Omental fat pad (tissue), 4 donors: ENCODE measurements at places on chromosomes 11 and 22. TPM values are rescaled to one million over a fixed set of nuclear protein-coding genes. Genes with fewer than 3 reads are reported as not detected.
A peak's percentile ranks its signal among the peaks of the same experiment; 100 is the strongest.

GRCh38 chr11:8372641-8373381 lies 109.1 kb upstream of the LMO1 start:
- DNase-seq: no peak

ENTHD1 gene
- not detected for total RNA-seq

DNA sequence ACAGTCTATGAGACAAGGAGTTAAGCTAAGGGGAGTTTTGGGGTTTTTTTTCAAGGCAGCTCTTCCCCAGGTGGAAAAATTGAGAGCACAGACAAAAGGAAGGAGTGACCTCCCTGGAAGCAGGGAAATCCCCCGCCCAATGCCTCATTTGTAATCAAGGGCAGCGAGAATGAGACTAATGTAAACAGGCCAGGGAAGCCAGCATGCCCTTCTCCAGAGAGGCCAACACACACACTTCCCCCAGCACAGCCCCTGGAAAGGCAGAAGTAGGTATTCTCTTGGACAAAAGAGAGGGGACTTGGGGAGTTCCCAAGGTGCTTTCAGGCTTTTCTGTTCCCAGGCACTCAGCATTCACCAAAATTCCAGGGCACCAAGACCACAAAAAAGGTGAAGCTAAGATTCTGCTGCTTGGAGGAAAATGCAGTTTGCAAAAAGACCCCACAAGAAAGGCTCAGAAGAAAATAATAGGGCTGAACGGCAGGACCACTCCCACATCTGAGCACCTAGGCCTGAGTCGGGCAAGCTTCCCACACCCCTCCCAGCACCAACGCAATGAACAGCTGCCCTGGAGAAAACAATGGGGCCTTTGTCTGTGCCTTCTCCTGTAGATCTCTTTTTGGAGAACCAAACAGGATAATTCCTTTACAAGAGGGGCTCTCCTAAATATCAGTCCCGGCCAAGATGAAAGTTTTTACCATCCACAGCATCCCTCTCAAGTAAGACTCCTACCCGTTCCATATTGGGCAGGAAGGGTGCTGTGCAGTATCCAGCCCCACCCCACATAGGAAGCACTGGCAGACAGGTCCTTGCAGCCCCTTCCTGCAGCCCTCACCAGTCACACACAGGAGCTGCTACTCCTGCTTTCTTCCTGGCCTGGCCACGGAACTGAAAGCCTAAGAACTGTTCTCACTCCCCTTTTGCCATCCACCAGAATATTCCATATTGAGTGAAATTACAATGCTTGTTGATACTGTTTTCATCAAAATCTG lies 70.7 kb upstream of the AKIP1 start:
- DNase-seq: no peak

DNA sequence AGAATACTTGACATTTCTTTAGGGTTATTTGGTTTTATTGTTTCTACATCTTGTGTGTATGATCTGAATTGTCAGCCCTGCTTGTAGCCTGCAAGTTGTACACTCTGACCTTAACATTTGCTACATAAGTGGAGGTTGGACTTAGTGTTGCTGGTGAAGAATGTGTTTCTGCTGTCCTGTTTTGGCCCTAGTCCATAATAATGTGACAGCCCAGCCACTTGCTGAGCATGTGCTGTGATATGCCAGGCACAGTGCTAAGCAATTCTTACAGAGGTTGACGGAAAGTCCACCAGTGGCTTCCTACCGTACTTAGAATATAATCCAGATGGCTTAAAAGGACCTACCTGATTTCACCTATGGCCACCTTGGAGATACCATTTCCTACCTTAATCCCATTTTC lies 526.6 kb downstream of the NELL1 start:
- no peak for DNase-seq

ADM gene
- 233 TPM for total RNA-seq

GRCh38 chr11:111639226-111639925 lies 37.1 kb downstream of the SIK2 start:
- no peak for DNase-seq

DNA sequence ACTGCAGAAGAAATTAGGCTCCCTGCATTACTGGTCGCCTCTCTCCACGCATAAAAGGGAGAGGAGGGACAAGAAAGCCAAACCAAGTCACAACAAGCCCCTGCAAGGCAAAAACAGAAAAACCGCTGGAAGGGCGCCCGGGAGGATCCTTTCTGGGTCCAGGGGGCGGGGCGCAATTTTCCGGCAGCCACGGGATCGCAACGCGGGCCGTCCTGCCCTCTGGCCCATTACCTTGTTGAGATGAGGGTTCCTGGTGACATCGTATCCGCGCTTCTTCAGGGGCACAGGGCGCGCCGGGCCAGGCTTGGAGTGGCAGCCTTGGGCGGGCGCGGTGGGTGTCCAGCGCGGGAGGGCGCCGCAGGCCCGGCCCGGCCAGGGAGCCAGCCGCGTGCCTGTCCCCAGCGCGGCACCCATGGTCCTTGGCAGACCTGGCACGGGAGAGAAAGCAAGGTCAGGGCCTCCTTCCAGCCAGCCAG lies 847 bp downstream of the ME3 start:
- DNase-seq: peak; percentile 51

NNMT gene
- 1,460 TPM for total RNA-seq

DNA sequence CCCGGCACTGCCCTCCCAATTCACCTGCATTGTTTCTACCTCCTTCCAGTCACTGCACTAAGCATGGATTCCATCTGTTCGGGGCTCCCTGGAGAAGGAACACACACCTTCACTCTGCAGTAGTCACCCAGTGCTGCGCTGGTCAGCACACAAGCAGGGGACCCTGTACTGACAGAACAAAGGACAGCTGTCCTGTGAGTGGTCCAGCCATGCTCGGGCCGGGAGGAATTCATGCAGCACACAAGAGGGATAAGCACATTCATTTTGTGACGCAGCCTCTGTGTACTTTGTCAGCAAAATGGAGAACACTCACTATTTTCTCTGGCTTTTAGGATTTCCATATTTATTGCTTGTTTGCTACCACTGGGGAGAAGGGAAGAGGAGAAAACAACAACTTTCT lies 167.3 kb downstream of the NTM start:
- no peak for DNase-seq

DNA sequence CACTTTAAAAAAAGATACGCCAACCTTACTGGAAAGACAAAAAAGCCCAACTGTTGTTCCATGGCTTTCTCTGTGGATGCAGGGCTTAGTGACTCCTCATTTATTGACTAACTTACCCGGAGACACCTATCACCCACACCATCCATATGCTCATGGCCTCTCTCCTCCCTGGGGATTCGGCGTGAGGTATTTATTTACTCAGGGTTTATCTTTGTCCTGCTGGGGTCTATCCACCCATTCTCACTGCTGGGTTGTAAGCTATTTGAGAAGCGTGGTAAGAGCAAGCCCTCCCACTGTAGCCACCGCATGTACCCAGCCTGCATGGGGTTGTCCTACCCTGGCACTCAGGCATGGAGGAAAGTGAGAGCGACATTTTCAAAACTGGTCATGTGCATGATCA lies 93.6 kb downstream of the NELL1 start:
- no peak for DNase-seq

GRCh38 chr22:23520863-23521440 lies 59.1 kb downstream of the IGLL1 start:
- DNase-seq: no peak

DNA sequence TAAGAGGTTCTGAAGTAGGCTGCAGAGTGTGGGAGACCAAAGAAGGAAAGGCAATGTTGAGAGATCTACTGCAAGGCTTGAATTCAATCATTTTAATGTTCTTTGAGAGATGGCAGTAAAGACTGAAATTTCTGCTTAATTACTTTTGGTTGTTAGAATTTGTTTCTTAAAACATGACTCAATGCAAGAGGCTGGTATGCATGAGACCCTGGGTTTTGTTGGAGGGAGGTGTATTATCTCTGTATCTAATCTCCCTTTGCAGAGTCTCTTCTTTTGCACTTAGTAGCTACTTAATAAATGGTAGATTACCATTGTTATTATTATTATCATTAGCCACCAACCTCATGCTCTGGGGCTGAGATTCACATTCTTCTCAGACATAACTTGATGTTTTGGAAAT lies 87.4 kb upstream of the DRD2 start:
- no peak for DNase-seq

DNA sequence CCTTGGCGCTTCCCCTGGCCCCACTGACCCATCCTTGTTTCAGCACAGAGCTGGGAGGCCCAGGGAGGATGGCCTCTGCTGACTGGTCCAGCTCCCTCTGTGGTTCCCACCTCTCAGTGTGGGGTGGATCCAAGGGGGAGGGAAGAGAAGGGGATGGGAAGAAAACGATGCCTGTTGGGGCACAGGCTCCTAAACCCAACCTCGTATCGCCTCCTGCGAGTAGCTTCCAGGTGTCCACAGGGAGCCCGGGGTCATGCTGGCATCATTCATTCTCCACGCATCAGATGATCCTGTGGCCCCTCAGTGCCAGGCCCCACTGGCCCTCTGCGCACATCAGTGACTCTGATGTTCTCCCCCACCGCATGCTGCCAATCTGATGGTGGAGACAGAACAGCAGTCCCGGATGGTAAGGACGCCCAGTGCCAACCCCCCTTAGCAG lies 5.1 kb downstream of the MYEOV start:
- no peak for DNase-seq

GRCh38 chr11:11657218-11657955 lies 35.6 kb upstream of the GALNT18 start:
- DNase-seq: no peak

GRCh38 chr22:36875741-36876140 lies 14.9 kb downstream of the NCF4 start:
- no peak for DNase-seq

GRCh38 chr22:44892803-44893730 lies 116.7 kb downstream of the PHF21B start:
- no peak for DNase-seq

GRCh38 chr11:13717331-13717730 lies 48.9 kb downstream of the FAR1 start:
- no peak for DNase-seq
